IPS-NIHi11 (cell line): ENCODE measurements at places on chromosomes 11 and 22.

- DNase-seq, result no peak
These were observed 1.7 kb downstream of the TOM1 start for GRCh38 chr22:35301372-35301874.

DNA sequence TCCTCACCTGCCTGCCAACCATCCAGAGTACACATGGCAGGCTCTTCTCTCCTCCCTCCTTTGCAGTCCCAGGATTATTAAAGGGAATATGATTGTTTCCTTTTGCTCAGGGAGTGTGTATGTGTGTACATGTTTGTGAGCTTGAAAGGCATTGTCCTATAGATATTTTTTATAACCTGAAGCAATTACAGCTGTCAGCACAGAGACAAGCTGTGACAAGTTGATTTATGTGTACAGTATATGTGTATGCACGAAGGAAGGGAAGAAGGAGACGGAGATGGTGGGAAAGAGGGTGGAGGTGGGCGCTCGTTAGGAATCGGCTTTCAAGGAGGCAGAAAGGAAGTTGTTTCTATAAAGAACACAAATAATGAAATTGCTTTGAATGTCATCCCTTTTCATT is 537.0 kb downstream of the NTM start:
- DNase-seq, result no peak

GRCh38 chr11:104905271-104905670 is 7.0 kb upstream of the CASP12 start:
- no peak for DNase-seq

DNA sequence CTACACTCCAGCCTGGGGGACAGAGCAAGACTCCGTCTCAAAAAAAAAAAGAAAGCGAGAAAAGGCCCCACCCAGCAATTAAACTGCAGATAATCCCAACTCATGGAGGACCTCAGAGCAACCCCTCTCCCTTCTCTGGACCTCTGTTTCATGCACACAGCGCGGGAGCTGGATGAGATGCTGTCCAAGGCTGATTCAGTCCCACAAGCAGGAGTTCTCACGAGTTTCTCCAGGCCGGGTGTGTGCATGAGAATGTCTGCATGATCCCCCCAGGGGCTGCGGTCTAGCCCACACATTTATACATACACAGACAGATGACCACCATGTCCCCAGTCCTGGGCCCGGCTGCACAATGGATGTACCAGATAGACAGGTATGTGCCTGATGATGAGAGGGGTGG is 19.4 kb downstream of the ELFN2 start:
- DNase-seq, result no peak

GRCh38 chr11:63444160-63444559 is 46.8 kb downstream of the PLAAT5 start:
- DNase-seq, result no peak

DNA sequence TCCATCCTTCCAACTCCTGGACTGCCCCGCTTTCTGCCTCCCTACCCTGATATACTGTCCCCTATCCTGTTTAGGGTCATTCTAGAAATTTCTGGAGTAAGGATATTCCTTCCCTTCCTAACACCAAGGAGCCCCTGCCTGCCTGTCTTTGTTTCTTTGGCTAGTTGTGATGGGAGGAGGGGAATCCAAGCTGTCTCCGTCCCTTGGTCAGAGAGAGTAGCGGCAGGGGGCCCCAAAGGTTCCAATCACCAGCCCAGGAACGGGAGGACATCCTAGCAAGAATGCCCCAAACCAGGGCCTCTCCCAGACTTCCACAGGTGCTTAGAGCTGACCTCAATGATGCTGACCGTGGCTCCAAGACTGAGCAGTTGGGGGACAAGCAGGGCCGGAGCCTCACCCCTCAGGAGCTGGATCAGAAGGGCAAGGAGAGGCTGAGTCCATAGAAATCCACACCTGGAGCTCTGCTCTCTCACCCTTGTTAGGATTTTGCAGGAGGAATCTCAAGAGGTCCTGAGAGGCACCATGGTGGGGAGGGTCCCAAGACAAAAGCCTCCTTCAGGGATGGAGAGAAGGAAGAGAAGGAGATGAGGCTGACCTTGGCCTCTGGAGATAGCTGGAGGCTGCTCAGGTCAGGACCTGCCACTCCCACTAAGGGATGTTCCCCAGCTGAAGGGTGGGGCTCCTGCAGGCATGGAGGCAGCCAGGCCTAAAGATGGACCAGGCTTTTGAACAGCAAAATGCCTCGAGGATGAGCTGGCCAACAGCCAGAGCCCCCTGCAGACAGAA is 13.6 kb downstream of the SLC22A12 start:
- no peak for DNase-seq

GRCh38 chr11:2759228-2760195 is 59.7 kb upstream of the KCNQ1OT1 start:
- no peak for DNase-seq

- DNase-seq, result no peak
These were observed 886.3 kb downstream of the NTM start for GRCh38 chr11:132256528-132257279.

DNA sequence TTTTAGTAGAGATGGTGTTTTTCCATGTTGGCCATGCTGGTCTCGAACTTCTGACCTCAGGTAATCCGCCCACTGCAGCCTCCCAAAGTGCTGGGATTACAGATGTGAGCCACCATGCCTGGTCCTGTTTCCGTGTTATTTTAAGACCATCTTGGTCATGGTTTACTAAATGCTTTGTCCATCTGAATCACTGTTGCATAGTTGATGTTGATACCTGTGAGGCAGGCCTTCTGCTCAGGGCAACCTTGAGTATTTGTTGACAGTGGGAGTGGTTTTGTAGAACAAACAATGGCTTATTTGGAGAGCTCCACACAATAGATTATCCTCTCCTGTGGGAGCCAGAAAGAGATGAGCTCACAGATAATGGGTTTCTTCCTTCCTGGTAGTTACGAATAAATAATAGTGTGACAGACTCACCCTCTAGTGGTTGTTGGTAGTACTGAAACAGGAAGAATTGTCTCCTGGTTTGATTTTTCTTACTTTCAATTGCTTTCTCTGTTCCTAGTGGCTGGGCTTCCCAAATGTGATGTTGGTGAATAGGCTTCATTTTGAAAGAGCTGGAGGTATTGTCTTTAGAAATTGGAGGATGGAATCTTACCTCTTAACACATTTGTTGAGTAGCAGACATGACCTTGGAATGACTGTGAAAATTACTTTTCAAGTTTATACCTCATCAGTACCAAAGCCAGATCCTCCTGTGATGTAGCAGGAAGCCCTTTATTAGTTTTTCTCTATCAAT is 39.0 kb downstream of the CTNND1 start:
- DNase-seq, result peak; percentile 79

DNA sequence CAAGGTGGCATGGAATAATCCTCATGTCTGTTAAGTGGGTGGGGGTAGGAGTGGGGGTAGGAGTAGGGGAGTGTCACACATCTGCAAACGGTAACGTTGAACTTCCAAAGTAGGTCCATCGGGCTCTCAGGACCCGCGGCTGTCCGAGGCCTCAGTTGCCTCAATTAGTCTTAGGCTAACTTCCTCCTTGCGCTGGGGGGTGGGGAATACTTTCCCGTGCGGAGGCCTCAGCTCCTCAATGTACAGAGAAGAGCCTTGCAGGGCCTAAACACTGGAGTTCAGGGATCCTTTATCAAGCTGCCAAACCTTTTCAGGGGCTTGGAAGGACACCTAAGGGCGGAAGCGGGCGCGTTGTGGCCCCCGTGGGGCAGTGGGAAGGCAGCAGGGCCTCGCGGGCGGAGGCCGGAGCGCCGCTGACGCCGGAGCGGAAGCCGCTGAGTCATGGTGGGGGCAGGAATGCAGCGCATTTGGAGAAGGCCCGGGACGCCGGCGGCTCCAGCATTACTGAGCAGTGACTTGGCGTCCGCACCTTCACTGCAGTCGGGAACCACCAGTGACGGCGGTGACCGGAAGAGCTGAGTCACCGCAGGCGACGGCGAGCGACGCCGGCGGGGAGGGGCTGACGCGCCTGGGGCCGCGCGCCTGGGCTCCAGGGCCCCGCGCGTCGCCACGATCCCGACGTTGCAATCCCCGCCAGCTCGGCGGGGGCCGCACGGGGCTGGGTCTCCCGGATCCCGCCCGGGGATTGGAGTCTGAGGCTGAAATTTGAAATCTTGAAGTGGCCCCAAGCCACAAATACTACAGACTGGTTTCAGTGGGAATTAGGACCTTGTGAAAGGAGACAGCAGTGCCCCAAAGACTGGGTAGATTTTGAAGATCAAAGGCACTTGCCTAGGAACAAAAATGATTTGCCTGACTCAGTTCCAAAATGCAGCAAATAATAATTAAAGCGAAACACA is 20.2 kb upstream of the IPO7 start:
- peak; percentile 92 for DNase-seq

DNA sequence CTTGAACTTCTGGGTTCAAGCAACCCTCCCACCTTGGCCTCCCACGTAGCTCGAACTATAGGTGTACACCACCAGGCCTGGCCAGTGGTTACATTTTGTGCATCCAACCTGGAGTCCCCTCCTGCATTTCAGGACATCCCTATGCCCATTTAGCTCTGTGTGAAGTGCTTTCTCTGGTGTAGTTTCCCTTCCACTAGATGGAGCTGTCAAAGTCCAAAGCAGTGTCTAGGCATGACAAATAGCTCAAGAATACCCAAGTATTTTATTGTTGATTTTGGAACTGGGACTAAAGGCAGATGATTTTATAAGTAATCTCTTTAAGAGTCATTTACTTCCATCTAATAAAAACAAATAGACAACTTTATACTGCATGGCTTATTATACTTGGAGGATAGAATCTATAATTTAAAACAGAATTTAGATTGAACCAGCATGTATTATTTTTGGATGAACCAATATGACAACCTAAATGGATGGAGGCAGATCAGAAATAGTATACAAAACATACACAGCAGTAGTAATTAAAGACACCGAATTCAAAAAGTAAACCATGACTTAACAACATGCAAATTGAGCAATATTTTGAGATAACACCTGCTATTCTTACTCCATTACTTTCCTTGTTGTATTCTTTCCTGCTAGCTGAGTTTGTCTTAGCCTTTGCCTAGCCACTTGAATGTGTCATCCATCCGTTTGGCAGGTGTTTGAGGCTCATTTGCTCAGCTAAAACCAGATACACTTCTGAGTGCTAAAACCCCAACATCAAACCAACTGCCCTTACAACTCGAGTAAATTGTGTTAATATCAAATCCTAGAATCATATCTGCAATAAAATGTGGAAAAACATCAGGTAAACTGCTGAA is 37.7 kb downstream of the EIF4ENIF1 start:
- DNase-seq, result peak; percentile 55

- DNase-seq, result peak; percentile 53
These were observed 22.6 kb downstream of the ARHGEF17 start for GRCh38 chr11:73330569-73331093.

- DNase-seq, result no peak
These were observed 8.5 kb downstream of the YPEL4 start for GRCh38 chr11:57641011-57641807.

DNA sequence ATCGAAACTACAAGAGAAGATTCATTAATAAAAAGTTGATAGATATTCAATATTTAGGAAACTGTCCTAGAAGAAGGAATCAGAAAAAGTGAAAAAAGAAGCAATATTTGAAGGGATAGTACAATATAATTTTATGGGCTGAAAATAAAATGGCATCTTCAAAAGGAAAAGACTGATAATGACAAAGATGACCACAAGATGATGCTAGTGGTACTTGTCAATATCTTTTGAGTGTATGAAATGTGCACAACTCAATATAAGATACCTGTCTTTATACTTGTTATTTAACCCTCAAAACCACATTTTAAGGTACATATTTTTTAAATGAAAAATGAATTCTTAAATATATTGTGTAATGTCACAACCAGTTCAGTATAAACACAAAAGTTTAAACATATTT is 1059.6 kb upstream of the RAG2 start:
- DNase-seq, result no peak

- no peak for DNase-seq
These were observed 80.3 kb downstream of the ALX4 start for GRCh38 chr11:44229624-44230023.

- DNase-seq, result no peak
These were observed 60.7 kb upstream of the PHF21A start for GRCh38 chr11:46181843-46182424.

DNA sequence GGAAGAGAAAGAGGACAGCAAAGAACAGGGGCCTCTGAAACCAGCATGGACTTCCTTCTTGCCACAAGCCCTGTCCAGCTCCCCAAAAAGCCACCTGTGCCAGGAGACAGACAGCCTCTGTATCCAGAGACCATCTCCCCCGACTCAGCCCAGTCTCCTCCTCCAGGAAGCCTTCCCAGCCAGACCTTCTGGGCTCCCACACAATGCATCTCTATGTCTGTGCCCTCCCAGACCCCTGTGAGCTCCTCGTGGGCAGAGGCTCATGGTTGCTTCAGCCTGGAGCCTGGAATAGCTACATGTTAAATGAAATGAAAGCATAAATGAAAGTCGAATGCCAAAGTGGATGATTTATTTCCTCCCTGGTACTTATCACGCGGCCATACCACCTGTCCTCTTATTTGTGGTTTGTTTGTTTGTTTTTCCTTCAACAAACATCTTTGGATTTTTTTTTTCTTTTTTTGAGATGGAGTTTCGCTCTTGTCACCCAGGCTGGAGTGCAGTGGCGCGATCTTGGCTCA is 7.3 kb upstream of the ARAP1 start:
- no peak for DNase-seq

DNA sequence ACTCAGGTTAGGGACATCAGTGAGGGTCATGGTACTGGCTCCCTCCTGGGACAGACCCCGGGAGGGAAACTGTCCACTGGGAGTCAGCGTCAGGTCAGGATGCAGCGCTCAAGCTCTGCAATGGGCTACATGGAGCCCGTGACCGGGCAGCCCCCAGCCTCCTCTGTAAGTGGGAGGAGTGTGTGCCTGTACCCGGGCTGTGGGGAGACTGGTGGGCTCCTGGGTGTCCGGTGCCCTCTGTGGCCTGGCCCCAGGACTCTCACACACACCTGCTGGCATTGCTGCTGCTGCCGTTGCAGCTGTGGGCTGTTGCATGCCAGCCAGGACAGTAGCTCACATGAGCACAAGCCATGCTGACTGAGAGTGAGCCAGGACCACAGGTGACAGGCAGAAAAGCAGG is 630.3 kb downstream of the TBC1D22A start:
- no peak for DNase-seq

DNA sequence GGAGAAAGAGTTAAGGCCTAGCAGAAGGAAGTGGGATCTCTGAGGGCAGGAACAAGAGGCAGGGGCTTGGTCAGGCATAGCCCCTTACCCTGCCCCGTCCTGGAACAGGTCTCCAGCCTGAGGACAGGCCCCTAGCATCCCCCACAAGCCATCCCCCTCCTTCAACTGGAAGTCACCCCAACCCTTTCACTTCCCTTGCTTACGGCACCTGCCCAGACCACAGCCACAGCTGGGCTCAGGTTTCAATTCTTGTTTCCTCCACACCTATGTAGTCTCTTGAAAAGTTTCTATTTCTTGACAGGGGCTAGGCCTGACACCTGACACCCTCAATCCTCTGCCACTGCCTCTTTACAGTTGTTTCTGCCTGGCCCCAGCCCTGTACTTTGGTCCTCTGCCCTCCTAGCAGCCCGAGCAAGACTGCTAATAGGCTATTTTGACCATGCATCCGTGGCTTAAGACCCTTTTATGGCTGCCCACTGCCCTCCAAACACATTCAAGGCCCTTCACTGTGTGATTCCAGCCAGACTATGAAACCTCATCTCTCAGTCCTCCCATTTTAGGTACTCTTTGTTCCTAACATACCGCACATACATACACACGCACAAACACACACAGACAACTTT is 10.9 kb upstream of the FCHSD2 start:
- peak; percentile 66 for DNase-seq
